NCI-H526 (cell line): ENCODE measurements at places on chromosomes 6 and 20.
A peak's percentile ranks its signal among the peaks of the same experiment; 100 is the strongest.

GRCh38 chr20:4844751-4845465 is 123.2 kb downstream of the PRND start:
- no peak for DNase-seq

DNA sequence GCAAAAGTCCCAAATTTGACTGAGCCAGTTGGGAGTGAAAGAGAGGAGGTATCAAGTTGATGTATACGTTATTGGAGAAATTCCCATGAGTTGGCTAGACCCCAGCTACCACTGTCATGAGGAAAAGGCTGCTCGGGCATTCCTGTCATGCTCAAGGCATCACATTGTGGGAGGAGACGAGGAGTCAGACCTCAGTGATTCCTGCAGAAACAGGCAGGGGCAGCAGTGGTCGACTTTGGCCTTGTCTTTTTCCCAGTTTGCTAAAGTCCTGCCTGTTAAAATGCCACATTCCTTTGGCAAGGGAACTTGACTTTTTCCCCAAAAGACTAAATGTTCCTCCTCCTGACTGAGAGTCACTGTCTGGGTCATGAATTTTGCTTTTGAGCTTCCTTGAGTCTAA is 295.5 kb upstream of the HS3ST5 start:
- DNase-seq: no peak

DNA sequence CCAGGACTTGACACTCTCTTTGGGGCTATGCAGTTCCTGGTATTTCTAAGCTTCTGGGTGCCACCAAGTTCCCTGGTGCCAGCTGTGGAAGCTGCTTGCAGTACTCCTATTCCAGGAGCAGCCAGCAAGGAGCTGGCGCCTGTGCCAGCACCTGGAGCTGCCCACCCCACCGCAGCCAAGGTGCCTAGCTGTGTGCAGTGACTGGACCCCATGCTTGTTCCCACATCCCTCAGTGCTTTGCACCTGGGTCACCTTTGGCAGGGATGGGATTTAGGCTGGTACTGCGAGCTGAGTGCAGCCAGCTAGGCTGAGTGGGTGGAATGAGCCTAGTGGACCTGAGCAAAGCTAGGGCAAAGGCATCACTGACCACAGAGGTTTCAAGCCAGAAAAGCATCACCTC is 1674.9 kb downstream of the HACE1 start:
- no peak for DNase-seq

DNA sequence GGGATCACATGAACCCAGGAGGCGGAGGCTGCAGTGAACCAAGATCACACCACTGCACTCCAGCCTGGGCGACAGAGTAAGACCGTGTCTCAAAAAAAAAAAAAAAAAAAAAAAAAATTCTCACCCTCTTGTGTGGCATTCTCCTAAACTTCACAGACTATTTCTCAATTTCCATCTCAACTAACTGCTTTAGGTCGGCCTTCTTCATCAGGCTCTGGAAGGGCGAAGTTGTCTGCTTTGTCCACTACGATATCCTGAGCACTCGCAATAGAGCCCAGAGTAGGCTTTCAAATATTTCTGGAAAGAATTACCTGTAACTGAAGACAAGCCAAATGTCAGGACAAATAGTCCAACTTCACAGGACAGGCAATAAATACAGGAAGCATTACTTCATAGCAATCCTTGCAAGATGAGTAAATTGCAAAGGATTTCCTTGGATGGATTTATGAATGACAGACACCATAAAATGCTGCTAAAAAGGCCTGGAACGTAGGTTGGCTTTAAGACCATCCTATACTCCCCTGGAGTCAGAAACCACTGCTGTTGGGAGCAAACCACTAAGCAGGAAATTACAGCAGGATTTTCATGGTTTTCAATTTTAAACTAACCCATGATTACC is 116.3 kb upstream of the SLC2A12 start:
- DNase-seq: no peak

GRCh38 chr6:149311766-149312165 is 5.7 kb upstream of the TAB2 start:
- DNase-seq: no peak

DNA sequence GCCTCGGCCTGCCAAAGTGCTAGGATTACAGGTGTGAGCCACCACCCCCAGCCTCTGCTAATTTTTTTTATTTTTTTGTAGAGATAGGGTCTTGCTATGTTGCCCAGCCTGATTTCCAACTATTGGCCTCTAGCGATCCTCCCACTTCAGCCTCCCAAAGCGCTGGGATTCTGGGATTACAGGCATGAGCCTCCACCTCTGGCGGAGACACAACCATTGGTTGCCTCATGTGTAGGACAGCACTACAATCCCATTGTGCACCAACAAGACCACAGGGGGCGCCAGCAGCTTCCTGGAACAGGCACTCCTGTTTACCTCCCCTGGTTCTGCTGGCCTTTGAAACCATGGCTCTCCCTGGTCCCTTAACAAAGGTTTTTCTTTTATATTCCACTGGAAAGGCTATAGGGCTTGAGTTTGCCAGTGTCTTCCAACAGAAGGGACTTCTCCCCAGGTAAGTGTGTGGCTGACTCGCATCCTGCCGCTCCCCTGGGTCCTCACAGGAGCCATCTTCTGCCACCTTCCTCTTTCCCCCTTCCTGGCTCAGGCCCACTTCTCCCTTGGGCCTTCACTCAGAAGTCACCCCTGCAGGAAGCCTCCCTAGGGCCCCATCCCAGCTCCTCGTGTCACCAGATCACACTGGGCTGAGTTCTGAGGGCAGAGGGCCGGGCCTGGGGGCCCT is 39.2 kb upstream of the TLDC2 start:
- peak; percentile 90 for DNase-seq

- no peak for DNase-seq
These were observed 30.8 kb downstream of the SMLR1 start for GRCh38 chr6:130858054-130858453.

- no peak for DNase-seq
These were observed 28.1 kb downstream of the PKIG start for GRCh38 chr20:44610313-44610962.

- no peak for DNase-seq
These were observed 52.5 kb upstream of the CHD6 start for GRCh38 chr20:41670631-41671030.

GRCh38 chr6:5785249-5785648 is 221.5 kb downstream of the NRN1 start:
- no peak for DNase-seq

DNA sequence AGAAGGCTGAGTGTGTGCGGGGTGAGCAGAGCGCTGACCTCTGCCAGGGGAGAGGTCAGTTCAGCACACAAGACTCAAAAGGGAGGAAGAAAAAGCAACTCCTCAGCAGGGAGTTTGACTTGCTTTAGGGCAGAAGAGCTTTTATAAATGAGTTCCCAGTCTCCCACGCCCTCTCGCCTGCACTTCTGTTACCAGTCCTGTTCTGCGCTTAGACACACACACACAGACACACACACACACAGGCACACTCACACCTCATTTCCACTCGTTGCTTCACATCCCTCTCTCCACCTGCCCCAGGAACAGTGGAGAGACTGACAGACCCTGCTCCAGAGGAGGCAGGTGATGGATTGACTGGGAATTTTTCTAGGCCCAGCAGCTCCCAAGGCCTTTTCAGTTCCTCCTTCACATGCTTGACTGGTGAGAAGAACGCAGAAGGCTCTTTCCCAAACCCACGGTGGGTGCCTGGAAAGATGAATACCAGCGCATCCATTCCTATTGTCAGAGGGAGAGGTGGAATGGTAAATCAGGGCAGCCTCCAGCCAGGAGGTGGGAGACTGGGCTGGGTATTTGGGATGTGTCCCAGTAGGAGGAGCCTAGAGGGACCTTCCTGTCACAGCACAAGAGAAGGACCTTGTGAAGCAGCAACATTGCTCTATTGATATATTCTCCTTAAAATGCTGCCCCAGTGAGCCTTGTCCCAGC is 43.7 kb downstream of the JAG1 start:
- no peak for DNase-seq

- no peak for DNase-seq
These were observed 140.1 kb upstream of the GMDS start for GRCh38 chr6:2385471-2385983.

- no peak for DNase-seq
These were observed 173.2 kb upstream of the MARCKS start for GRCh38 chr6:113683968-113684367.

- no peak for DNase-seq
These were observed 516.7 kb downstream of the CDKAL1 start for GRCh38 chr6:21050935-21051334.

- DNase-seq: peak; percentile 75
These were observed 702 bp downstream of the ETV7 start for GRCh38 chr6:36386495-36387439.

GRCh38 chr20:25532971-25533391 is 52.4 kb downstream of the NINL start:
- no peak for DNase-seq

DNA sequence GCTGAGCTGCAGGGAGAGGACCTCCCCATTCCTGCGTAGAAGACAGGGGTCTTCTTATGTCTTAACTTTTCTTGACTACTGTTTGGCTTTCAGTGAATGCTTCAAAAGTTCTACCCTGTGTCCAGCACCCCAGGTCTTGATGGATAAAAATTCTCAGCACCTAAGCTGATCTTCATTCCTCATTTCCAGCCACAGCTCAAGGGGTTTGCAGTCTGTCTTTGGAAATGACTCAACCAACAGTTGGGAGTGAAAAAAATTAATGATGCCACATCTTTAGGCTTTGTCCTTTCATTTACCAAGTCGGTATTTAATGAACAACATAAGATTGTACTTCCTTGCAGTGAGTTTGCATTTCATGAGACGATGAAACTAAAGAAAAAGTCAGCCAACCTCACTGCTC is 40.3 kb downstream of the PRDM1 start:
- DNase-seq: no peak

GRCh38 chr6:140494321-140495108 is 1120.1 kb upstream of the CITED2 start:
- no peak for DNase-seq

DNA sequence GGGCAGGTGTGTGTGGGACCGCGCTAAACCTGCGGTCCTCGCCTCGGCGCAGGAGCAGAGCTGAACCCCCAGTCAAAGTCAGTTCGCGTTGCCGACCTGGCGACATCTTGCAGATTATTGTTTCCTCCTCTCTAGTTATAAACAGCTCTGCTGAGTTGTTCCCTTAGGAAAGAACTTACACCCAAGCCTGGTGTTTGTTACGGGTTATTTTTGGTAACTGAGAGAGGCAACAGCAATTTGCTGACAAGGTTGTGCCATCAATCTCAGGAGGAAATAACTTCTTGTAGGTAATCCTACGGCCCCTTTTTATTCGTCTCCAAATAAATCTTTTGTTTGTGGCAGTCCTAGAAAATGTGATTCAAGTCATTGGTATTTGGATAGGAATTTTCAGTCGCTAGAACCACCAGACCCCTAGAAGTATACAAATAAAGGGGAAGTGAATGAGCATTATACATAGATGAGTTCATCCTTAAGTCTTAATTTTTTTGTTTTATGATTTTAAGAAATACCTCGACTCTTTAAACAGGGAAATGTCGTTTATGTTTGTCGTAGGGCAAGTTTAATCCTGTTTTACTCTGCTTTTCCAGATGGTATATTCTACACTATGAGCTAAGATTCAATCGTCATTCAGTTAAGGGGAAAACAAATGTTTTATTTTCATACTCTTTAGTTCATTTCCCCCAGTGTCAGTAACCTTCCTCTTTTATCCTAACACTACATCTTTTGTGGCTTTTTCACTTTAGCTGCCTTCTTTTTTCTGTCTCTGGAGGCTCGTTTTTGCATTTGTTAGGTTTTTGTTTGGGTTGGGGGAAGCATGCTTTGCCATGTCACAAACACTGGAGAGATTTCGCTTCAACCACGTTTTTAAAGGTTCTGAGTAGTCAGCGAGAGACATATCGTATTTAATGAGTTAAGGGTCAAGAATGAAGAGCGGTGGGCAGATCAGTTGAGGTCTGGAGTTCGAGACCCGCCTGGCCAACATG is 1.2 kb downstream of the PM20D2 start:
- DNase-seq: peak; percentile 61

DNA sequence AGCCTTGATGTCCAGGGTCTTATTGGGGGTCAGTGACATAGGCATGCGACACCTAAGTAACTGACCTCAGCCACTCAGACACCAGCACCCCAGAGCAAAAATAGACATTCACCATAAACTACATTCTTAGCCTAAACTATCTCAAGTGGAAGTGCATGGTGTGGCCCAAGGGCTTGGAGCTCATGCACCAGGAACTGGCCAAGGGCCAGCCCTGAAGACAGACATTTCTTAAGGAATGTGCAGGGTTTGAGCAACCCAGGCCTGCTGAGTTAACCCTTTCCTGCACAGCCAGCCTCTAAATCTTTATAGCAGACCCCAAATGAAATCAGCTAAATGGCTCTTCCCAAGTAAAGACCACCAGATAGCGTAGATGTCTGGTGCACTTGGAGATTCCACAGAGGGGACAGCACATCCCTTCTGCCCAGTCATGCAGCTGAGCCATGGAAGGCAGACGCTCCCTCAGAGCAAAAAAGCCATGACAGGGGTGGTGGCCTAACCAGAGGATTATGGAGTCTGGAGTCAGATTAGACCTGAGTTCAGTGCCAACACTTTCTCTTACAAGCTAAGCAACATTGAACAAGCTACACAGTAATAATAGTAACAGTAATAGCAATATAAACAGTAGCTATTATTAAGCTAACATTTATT is 222.6 kb downstream of the ZMYND8 start:
- no peak for DNase-seq

- no peak for DNase-seq
These were observed 43.6 kb upstream of the FOXP4 start for GRCh38 chr6:41502566-41502916.

- no peak for DNase-seq
These were observed 514.3 kb upstream of the ID4 start for GRCh38 chr6:19322691-19323485.

GRCh38 chr6:135195522-135195921 is 14.4 kb downstream of the MYB start:
- no peak for DNase-seq
